ENCODE measurements at places on chromosomes 1 and 21.

DNA sequence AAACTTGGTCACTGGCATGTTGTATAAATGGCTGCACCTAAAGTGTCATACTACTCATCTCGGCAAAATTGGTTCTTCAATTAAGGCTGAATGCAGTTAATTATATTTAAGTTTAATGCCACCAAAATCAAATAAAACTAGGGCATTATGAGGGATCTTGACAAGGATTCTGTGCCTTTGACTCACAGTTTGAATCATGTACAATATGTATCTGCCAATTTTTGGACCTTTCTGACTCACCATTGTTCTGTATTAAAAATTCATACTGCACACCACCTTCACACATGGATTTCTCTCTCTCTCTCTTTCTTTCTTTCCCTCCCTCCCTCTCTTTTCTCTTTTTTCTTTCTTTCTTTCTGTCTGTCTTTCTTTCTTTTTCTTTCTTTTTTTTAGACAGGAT, 14.1 kb upstream of the STXBP3 start:
- DNase-seq = no peak

GRCh38 chr1:80540596-80540995, 1260.1 kb upstream of the ADGRL2 start:
- DNase-seq = no peak

DNA sequence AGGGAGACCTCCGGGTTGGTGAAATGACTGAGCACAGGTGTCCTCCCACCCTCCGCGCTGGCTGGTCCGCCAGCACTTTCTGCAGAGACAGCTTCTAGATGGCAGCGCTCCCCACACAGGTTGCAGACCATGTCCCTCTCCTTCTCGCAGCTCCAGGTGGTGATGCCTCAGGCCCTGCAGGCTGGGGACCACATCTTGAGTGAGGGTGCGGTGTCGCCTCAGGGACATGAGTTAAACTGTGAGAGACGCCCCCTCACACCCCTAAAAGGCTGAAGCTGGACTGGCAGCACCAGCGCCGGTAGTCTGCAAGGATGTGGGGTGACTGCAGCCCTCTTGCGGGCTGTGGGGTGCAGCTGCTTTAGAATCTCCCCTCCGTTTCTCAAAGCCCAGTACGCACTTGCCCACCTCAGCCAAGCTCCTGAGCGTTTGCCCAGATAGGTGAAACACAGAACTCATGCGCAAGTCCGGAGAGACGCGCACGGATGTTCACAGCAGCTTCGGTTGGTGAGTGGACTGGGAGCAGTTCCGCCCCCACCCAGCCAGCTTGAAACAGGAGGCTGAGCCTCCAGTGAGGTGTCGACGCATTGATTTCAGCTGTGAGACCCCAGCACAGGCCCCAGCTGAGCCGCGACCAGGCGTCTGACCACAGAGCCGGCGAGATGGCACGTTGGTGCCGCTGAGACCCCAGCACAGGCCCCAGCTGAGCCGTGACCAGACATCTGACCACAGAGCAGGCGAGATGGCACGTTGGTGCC, 28.6 kb downstream of the COL6A1 start:
- no peak for DNase-seq

- DNase-seq = no peak
These were observed 37.2 kb downstream of the LRRC8C start for GRCh38 chr1:89670163-89670562.

DNA sequence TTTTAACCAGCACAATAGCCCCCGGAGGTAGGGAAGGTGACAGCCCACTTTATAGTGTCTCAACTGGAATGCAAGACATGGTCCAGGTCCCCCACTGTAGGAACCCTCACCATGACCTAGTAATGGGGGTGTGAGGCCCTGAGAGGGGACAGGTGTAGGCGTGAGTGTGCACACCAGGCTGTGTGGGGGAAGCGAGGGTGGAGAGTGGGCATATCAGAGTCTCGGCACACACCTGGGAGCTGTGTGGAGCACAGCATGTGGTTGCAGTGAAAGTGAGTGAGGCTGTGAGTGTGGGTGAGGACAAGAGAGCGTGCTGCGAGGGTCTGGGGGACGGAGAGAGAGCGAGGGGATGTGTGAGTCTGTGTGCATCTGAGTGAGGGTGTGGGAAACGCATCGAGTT, 17.1 kb upstream of the RSPO1 start:
- DNase-seq = no peak

DNA sequence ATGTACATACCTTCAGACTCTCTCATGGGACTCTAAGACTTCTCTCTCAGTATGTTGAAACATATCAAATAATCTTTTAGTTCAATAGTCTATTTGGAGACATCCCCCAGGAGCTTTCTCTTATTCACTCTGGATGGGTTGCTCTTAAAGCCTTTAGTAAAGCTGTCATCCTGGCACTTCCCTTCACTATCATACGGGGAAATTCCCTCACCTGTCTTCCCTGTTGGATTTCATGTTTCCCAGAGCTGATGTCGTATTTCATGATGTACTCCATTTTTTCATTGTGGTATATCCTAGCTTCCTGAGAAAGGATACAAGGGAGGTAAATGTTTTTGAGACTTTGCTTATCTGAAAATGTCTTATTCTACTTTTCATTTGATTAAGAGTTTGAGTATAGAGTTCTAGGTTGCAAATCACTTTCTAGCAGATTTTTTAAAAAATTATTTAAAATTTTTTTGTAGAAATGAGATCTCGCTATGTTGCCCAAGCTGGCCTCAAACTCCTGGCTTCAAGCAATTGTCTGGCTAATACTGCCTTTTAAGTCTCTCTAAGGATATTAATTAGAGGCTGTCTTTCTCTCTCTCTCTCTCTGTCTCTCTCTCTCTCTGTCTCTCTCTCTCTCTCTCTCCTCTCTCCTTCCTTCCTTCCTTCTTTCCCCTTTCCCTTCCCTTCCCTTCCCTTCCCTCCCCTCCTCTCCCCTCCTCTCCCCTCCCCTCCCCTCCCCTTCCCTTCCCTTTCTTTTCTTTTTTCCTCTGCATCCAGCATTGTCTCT, 17.0 kb upstream of the MACF1 start:
- DNase-seq = no peak

DNA sequence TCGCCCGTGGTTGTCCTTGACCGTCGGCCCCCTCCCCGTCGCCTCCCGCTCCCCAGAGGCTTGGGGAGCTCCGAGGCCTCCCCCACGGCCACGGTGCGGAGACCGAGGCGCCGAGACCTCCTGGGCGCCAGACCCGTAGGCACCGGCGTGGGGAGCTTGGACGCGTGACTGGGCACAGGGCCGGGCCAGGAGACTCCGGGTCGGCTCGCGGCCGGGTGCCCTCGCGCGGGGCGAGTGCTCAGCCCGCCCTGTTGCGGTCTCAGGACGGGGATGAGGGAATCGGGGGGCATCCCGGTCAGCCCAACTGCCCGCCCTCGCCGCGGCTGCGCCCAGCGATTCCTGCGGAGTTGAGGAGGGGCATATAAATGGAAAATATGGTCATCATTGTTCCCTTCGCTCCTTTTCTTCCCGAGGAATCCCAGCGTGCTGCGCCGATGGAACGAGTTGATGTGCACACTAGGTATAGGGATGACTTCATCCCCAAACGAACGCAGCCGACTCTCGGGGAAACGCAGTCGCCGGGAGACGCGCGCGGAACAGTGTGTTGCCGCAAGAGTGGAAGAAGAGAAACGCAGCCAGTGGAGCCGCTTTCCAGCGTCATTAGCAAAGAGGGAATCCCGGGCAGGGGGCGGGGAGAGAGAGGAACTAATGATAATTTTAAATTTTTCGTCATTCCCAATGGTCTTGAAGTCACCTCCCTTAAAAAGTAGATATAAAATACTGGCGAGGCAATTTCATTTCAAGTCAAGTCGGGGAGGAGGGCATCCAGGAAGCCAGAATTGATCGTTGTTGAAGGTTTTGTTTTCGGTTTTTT, 747 bp upstream of the ENAH start:
- DNase-seq = peak; percentile 14

DNA sequence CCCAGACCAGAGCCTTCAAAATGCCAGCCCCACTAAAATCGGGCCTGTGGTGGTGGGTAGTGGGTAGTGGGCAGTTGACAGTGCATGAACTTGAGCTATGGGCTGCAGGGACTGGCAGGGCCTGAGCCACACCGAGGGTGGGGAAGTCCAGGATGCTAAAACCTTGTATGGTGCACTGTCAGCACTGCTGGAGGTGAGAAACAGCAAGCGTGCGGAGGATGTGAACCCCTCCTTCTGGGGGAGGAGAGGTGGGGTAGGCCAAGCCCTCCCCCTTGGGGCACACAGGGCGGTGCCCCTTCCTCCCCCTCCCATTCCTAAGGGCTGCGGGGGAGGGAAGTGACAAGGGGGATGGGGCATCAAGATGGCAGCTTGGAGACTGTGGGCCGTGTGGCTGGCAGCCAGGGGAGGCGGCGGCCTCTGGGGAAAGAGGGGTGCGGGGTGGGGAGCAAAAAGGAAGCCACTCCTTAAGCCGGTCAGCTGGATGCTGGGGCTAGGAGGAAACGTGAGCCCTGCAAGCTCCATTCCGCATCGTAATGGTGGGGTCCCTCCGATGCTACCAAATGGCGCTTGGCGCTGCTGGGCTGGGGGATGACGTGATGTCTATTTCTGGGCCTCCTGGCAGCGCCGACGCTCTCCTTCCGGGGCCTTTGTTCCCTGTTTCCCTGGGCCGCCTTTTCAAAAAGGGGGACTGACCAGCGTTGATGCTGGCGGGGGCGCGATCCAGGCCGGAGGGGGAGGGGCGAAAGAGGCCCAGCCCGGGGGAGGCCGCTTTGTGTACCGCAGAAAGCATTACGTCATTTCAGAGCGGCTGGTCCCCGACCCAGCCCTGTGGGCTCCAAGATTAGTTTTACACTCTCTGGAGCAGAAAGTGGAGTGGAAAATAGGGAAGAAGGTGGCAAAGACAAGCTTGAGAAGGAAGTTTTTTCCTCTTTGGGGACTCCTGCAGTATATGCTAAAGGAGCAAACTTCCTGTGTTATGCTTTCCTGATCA, 809 bp downstream of the SYT11 start:
- peak; percentile 57 for DNase-seq

DNA sequence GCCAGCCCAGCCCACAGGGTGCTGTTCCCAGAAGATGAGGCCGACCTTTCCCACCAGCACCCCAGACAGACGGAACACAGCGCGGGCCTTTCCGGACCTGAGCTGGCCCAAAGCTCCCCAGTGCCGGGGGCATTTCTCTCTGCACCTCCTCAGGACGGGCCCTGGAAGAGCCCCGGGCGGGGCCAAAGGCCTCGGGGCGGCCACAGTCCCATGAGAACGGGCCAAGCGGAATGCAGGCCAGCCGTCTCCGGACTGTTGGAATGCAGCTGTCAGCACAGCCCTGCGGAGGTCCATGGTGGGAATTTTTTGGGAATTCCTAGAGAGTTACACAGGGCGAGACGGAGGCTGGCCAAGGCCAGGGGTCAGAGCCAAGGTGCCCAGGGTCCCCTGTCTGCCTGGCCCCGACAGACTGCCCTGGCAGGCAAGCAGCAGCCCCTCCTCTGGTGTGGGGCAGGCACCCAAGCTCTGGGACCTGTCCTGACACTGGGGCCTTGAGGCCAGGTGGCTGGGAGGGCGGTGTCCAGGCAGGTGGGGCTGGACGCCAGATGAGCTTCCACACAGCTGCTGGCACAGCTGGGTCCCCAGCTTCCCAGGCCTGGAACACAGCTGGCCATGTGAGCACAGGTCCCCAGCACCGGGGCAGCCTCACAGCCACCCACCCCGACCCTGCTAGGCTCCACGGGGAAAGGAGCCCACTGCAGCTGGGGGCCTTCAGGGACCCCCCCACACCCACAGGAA, 63.0 kb downstream of the MEGF6 start:
- DNase-seq = no peak

GRCh38 chr1:10671090-10671489, 125.4 kb downstream of the CASZ1 start:
- no peak for DNase-seq

DNA sequence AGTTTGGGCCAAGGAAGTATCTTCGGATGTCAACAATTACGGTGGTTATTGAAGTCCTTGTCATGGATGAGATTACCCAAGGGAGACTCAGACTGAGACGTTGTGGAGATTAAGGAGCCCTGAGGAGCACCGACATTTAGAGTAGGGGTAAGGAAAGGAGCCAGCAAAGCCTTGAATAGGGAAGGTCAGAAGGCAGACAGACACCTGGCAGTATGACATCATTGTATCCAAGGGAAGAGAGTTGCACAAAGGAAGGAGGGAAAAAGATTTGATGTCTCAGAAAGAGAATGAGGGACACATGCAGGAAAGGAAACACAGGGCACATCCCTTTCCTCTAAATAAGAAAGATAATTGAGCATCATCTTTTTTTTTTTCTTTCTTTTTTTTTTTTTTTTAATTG, 11.7 kb downstream of the LAMC2 start:
- DNase-seq = no peak

GRCh38 chr21:46605767-46606426, 1.0 kb upstream of the S100B start:
- DNase-seq = peak; percentile 74

DNA sequence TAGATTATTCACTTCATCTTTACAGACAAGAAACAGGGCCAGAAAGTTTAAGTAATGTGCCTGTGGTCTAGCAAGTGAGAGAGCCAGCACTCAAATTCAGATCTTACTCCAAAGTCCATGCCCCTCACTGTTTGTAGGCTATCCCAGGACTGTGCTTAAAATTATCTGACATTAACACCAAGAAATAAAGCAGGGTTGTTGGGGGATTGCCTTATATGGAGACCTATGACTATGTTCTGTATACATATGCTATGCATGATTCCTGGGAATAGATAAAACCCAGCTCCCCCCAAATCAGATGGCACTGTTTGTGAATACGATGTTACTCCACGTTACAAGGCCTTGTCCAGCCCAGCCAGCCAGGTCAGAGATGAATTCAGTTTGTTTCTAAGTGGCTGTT, 131.6 kb upstream of the HOOK1 start:
- DNase-seq = no peak

GRCh38 chr1:31382379-31382989, 9.6 kb upstream of the FABP3 start:
- no peak for DNase-seq

DNA sequence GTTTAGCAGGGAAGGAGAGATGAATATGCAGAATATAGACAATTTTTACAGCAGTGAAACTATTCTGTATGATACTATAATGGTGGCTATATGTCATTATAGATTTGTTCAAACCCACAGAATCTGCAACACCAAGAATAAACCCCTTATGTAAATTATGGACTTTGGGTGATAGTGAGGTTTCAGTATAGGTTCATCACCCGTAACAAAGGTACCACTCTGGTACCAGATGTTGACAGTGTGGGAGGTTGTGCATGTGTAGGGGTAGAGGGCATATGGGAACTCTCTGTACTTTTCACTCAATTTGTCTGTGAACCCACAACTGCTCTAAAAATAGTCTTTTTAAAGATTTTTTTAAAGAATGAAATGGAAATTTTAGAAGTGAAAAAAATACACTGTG, 29.9 kb upstream of the PRDX6 start:
- DNase-seq = no peak

GRCh38 chr1:244053831-244054230, 2.7 kb downstream of the ZBTB18 start:
- no peak for DNase-seq

GRCh38 chr1:20184997-20185833, 681 bp upstream of the UBXN10 start:
- DNase-seq = peak; percentile 79

- DNase-seq = no peak
These were observed 79.2 kb downstream of the EPS15 start for GRCh38 chr1:51439895-51440294.

GRCh38 chr1:225454733-225455132, 26.9 kb upstream of the LBR start:
- DNase-seq = no peak

Measured in activated CD4-positive, alpha-beta T cell treated with anti-CD3 and anti-CD28 coated beads, Interleukin-2, amount 10 ng/mL, durations not matched to agents 7 days and 5 days (primary cell).